ENCODE measurements at places on chromosomes 12 and 14. TPM values are rescaled to one million over a fixed set of nuclear protein-coding genes. Genes with fewer than 3 reads are reported as not detected.

BEST3 gene
- polyA plus RNA-seq, result 0.41 TPM

CAPS2 gene
- 6.7 TPM for polyA plus RNA-seq

KLRD1 gene
- 0.22 TPM for polyA plus RNA-seq

TAS2R20 gene
- polyA plus RNA-seq, result 1.2 TPM

IAPP gene
- polyA plus RNA-seq, result not detected

CLEC2A gene
- polyA plus RNA-seq, result not detected

AVPR1A gene
- 6.3 TPM for polyA plus RNA-seq

DRAM1 gene
- polyA plus RNA-seq, result 23.0 TPM

LRTM2 gene
- 0.43 TPM for polyA plus RNA-seq

MIP gene
- 0.37 TPM for polyA plus RNA-seq

ADSS1 gene
- polyA plus RNA-seq, result 17.7 TPM

OR4K5 gene
- polyA plus RNA-seq, result not detected

PARP2 gene
- 63.2 TPM for polyA plus RNA-seq

LPAR5 gene
- 1.8 TPM for polyA plus RNA-seq

FLVCR2 gene
- polyA plus RNA-seq, result 7.5 TPM

FITM1 gene
- polyA plus RNA-seq, result 0.89 TPM

CCDC177 gene
- 0.06 TPM for polyA plus RNA-seq

LIN52 gene
- polyA plus RNA-seq, result 19.4 TPM

SLCO1A2 gene
- polyA plus RNA-seq, result 1.1 TPM

ZDHHC22 gene
- polyA plus RNA-seq, result 0.37 TPM

P2RX2 gene
- polyA plus RNA-seq, result 2.3 TPM

IFNG-AS1 gene
- not detected for polyA plus RNA-seq

POLE2 gene
- 15.3 TPM for polyA plus RNA-seq

CYP46A1 gene
- 1.8 TPM for polyA plus RNA-seq

SSPN gene
- 12.9 TPM for polyA plus RNA-seq

RNASE1 gene
- polyA plus RNA-seq, result 164 TPM

SIX6 gene
- not detected for polyA plus RNA-seq

CRACR2A gene
- polyA plus RNA-seq, result 1.6 TPM

MSI1 gene
- 17.7 TPM for polyA plus RNA-seq

ANO4 gene
- polyA plus RNA-seq, result 0.96 TPM

CCDC196 gene
- 0.24 TPM for polyA plus RNA-seq

LRP1 gene
- 63.0 TPM for polyA plus RNA-seq

SLC5A8 gene
- 31.3 TPM for polyA plus RNA-seq

KRT77 gene
- polyA plus RNA-seq, result not detected

HNF1A gene
- 21.0 TPM for polyA plus RNA-seq

SLCO1C1 gene
- 0.60 TPM for polyA plus RNA-seq

RNASE4 gene
- polyA plus RNA-seq, result 3.2 TPM

PPTC7 gene
- polyA plus RNA-seq, result 24.1 TPM

HOXC13 gene
- not detected for polyA plus RNA-seq

RNF41 gene
- 44.0 TPM for polyA plus RNA-seq

RTN1 gene
- polyA plus RNA-seq, result 3.9 TPM

OTOGL gene
- 0.57 TPM for polyA plus RNA-seq

GDF3 gene
- polyA plus RNA-seq, result 0.50 TPM

DTX1 gene
- 13.9 TPM for polyA plus RNA-seq

TAS2R19 gene
- 1.4 TPM for polyA plus RNA-seq

IL25 gene
- not detected for polyA plus RNA-seq

SERPINA12 gene
- polyA plus RNA-seq, result 0.25 TPM

SERPINA5 gene
- 11.2 TPM for polyA plus RNA-seq

FOXG1 gene
- 0.06 TPM for polyA plus RNA-seq

TPH2 gene
- 0.10 TPM for polyA plus RNA-seq

FZD10 gene
- 1.9 TPM for polyA plus RNA-seq

OR4E2 gene
- not detected for polyA plus RNA-seq

FGF6 gene
- polyA plus RNA-seq, result not detected

LAG3 gene
- polyA plus RNA-seq, result 1.9 TPM
